Brain microvascular endothelial cell (primary cell): ENCODE measurements at places on chromosomes 5 and 9.

- no peak for DNase-seq
Observed at GRCh38 chr5:139022528-139022927, 147.4 kb upstream of the LRRTM2 start.

DNA sequence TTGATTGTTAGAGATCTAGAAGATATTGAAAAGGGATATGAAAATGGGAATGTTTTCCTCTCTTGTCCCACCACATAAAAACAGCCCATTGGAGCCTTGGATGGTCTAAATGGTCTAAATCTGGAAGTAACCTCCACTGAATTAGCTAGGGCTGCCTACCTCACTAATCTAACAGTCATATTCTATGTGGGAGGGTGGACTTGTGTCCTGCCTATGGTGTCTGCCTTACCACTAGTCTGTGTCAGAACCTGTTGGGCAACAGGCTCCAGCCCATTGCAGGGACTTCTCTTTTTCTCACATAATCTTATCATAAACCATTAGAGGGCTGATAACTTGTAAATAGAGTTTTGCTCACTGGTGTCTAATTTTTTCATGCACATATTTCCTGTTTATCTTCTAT is 548.8 kb upstream of the CDH18 start:
- no peak for DNase-seq

DNA sequence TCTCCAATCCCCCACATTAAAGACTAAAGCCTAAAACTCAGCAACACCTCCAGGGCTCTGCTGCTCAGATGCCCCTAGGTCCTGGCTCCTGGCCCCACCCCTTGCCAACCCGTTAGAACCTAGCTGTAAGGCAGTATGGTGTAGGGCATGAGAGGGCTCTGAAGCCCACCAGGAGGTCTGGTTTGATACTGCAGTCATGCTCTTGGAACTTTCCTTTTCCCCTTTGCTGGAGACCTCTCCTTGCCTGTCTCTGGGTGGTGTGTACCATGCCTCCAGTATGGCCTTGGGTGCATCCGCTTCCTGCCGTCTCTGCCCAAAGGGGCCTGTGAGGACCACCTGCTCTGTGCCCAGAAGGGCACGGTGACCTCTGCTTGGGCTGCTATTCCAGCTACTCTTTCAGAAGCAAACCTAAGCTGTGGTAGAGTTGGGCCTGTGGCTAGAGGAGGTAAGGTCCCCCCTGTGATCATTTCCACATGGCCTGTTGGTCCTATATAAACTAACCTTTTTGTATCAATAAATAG is 3.5 kb downstream of the TENT4A start:
- DNase-seq: no peak

DNA sequence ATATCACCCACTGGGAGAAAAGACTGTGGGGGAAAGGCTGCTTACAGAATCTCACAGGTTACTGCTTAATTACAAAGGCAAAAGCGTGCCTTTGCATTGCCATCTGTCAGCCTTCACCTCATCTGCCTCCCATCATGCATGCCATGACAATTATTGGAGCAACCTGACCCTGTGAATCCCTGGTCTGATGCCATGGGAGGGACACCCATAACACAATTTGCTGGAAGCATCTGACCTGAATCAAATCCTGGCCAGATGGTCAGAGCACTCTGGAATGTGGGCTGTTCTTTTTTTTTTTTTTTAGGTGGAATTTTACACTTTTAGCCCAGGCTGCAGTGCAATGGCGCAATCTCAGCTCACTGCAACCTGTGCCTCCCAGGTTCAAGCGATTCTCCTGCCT is 11.6 kb upstream of the RETREG1 start:
- no peak for DNase-seq

GRCh38 chr9:4417578-4418325 is 72.5 kb upstream of the SLC1A1 start:
- DNase-seq: no peak

DNA sequence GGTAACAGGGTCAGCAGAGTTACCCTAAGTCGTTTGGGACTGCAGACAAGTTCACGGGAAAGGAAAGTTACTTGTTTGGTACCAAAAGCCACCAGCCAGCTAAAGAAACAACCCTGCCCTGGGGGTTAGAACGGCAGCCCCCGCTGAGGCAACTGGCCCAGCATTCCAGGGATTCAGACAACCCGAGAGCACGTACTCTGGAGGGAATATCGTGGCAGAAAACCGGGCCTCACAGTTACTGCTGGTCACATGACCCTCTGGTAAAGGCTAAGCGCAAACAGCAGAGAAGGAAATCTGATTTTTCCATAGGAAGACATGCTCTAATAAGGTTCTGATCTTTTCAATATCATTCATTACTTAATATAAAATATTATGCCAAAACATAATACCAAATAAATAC is 22.5 kb upstream of the MLANA start:
- no peak for DNase-seq
